ENCODE measurements at places on chromosomes 11 and 22.

GRCh38 chr11:63775191-63775590, 6.6 kb upstream of the ZFTA start:
- no peak for DNase-seq

- DNase-seq, result no peak
Measured at GRCh38 chr22:26134654-26135330, 34.5 kb upstream of the SEZ6L start.

- no peak for DNase-seq
Measured at GRCh38 chr22:35842954-35843353, 125.3 kb downstream of the APOL5 start.

DNA sequence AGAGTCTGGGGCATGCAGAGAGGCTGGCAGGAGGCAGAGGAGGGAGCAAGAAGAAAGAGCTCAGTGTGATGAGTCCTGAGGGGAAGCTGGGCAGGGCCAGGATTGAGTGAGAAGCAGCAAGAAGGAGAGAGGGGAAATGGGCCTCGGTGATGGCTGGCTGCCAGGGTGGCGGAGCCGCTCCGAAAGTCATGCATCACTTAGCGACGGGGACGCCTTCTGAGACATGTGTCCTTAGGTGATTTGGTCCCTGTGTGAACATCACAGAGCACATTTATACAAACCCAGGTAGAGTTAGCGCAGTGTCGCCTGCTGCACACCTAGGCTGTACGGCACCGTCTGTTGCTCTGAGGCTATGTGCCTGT, 15.1 kb downstream of the TBC1D22A start:
- peak; percentile 52 for DNase-seq

- DNase-seq, result peak; percentile 86
Measured at GRCh38 chr22:19431649-19432132, at the start of gene HIRA. HIRA (minus strand) TSS chr22:19431733; CDS start chr22:19431476, 257 bp downstream.

DNA sequence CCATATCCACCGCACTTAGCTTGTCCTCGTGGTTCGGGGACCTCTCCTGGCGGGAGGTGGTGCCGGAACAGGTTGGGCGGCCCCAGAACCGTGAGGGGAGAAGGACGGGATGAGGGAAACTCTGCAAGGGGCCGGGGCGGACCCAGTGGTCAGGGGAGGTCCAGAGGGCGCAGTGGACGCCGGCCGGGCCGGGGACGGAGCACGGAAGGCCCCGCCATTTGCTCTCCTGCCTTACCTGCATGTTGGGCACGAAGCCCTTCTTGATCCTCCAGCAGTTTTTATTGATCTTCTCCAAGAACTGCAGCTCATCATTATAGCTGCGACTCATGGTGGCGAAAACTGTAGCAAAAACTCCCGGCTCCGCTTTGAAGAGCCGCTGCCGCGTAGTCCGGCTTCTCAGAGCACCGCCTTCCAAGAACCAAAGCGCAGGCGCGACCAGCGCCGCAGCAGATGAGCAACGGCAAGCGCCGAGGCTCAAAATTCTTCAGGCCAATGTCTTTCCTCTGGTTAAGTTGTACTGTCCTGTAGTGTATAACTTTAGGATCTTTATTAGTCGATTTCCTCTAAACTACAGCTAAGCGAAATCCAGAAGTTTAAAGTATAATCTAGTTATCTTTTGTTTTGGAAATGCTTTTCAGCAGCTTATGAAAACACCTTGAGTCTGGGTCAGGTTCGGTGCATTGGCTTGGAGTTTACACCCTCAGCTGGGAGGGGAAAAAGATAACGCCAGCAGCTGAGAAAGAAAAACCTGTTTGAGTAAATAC, at the start of gene RTCB:
TSS of gene RTCB (minus strand) at position 419 of the 764 bp plus-strand sequence. CDS start at position 328, 91 bp downstream.
- DNase-seq, result peak; percentile 90

DNA sequence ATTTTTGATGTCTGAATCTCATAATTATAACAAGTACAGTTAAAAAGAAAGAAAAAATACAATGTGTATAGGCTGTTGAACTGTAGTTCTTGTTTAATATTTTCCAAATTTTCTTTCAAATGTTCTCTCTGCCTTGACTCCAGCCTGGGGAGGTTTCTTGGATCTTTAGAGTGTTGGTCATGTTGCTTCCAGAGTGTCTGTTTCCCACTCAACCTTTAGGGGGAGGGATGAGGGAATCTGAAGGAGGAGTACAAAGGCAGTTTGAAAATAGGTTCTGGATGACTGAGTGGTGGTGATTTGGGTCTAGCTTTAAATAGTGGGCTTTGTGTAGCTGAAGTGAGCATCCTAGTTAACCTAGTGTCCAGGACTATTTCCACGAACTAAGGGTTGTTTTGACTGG, 2.0 kb downstream of the CTNND1 start:
- DNase-seq, result no peak

DNA sequence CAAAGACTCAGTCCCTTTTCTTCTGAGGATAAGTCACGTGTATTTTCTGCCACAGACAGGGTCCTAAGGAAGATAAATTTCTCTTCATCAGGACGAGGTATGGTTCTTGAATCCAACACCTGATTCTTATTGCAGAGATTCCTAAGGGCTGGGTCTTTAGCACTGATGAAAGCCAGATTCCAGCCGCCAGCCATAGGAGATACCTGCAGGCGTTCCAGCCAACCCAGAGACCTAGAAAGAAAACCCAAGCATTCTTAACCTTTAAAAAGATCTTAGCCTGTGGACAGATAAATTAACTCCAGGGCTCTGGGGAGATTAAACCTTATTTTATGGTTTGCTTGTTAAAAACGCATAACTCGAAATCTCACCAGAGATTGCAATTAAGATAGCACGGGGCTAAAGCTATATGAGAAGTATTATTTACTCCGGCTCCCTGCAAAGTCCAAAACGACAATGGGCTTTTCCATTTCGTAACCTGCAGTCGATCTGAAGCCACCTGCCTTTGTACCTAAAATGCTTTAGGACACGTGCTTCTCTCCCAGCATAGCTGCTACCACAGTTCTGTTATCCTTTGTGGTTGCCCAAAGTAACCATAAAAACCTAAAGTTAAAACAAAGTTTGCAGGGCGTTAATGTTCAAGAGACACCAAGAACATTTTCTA, 104.5 kb downstream of the NXPE2 start:
- no peak for DNase-seq

DNA sequence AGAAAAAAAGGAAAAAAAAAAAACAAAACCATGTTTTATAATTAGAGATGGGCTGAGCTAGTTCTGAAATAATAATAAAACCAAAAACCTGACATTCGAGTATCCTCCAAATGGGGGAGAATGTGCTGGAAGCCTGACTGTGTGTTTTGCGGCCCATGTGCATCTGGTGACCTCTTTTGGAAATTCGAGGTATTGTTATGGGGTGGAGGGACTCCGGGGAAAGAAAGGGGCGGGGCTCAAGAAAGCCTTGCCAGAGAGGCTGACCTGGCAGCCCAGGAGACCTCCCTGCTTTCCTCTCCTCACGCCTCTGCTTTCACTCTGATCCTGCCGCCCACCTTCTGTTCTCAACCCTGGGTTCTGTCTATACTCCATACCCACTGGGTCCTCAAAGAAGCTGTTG, 72.9 kb downstream of the CTTN start:
- no peak for DNase-seq

GRCh38 chr11:35073691-35074419, 65.1 kb upstream of the CD44 start:
- DNase-seq, result no peak

DNA sequence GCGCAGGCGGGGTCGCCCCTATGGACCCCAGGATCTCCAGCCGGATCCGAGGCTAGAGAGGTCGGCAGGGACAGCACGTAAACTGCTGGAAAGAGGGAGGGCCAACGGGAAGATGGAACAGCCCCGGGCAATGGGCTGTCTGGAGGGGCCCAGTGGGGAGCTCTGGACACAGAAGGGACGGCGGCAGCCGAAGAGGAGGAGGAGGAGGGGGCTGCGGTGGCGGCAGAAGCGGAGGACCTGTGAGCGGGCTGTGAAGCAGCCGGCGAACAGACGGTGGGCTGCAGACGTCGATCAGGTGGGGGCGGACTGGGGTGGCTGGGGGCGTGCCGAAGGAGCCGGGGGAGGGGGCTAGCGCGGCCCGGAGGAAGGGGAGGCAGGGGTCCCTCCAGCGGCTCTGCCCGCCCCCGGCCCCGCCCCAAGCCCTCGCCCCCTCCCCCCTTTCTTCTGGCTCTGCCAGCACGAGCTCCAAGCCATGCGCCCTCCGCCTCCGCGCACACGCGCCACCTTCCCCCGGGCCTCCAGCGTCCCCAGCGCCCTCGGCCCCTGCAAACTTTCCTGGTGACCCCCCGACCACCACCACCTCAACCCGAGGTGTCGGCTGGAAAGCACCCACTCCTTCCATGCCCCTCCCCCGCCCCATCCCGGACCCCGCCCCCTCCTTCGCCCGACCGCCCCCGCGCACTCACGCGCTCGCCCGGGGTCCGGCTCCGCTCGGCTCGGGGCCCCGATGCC, 432 bp downstream of the TNKS1BP1 start:
- peak; percentile 19 for DNase-seq

GRCh38 chr11:103486604-103487003, 377.4 kb downstream of the DYNC2H1 start:
- DNase-seq, result no peak

GRCh38 chr22:22111267-22111751, 128.7 kb upstream of the TOP3B start:
- peak; percentile 64 for DNase-seq

- DNase-seq, result no peak
Measured at GRCh38 chr11:11186249-11186648, 166.8 kb downstream of the CSNK2A3 start.

- no peak for DNase-seq
Measured at GRCh38 chr22:20744456-20744855, 29.5 kb upstream of the SERPIND1 start.

DNA sequence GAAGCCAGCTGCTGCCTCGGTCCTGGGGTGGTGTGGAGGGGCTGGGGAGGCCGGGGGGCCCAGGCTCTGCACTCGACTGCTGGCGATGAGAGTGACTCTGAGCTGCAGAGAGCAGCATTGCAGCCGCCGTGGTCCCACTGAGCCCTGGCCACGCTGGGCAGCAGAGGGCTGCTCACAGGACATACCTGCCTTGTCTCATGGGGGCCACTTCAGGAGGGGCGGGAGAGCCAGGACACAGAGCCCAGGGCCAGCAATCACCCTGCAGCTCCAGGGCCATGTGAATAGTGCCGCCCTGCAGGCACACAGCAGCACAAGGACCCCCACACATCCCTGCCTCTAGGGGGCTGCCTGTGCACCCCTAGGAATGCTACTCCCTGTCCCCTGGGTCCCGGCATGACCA, 147.0 kb downstream of the CRYBB2 start:
- no peak for DNase-seq

GRCh38 chr11:73388265-73389133, 12.3 kb downstream of the RELT start:
- DNase-seq, result no peak

DNA sequence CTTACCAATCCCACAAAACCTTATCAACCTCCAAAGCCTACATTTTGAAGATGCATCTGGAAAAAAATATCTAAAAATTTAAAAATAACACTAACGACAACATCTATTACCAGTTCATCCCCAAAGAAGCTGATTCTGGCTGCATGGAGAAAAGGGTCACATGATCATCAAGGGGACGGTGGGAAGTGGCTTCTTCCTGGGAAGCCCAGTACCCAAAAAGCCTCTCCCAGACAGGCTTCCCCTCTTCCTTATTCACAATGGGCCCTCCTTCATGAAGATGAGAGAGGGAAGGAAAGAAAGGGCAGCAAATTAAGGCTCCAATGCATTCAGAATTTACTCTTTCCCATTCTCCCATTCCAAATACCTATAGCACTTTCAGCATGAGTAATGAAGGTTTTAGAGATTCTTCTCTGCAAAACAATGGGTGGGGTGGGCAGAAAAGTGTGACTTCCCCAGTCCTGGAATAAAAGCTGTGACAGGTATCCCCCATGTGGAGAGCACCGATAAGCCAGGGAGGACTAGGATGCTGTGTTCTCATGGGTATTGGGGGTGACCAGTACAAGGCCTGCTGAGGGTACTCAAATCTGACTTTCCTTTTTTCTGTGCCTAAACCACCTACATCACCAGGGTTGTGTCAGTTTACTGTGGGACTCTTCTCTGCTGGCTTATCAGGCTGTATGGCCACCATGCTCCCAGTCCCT, 88.2 kb downstream of the SIK3 start:
- DNase-seq, result no peak

DNA sequence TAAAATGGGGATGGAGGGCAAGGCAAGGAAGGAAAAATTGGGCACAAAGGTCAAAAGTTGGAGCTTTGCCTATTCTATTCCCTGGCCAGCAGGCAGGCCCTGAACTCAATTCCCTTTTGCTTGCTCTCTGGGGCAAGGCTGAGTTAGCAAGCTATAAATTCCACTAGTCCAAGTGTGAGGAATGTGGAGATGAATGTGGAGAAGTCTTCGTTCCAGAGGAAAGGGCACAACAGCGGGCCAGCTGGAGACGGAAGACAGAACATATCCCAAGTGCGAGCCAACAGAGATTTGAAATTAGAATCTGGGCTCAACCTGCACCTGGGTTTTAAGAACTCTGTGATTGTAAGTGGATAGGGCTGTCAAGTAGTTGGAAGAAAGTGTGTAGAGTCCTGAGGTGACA, 29.5 kb upstream of the FZD4 start:
- no peak for DNase-seq

GRCh38 chr22:20244691-20245576, 23.2 kb downstream of the RTN4R start:
- DNase-seq, result peak; percentile 18

DNA sequence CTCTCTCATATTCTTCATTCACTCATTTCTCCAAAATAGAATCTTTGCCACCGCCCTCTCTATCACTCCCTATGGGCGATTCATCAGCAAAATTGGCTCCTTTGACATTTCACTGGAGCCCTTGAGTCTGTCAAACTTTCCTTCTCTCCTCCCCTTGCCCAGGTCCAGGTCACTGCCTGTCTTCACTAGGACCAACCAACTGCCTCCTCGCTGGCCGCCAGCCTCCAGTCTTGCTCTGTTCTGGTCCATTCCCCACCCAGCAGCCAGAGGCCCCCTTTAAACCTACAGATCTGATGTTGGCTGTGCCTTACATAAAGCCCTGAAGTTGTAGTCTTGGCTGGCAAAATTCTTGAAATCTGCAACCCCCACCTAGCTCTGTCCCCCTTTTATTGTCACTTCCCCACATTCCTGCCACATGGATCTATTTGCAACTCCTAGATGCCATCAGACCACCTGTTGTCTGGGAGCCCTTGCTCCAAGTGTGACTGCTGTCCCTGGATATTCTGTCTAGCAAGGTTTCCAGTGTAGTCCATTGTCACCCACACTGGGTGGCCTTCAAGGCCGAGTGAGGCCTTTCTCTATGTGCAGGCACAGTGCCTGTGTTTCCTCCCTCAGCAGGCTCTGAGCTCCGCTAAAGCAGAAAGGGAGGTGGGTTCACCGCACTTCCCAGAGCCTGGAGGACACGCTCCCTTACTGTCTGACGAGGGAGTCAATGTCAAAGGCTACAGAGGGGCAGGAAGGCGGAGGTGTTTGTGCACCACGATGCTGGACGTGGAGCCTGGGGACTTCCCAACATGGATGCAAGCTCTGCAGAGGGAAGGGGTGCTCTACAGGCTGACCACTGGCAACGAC, 25.5 kb downstream of the MYEOV start:
- DNase-seq, result no peak

- DNase-seq, result peak; percentile 64
Measured at GRCh38 chr22:43230971-43231723, 44.2 kb upstream of the TTLL12 start.

GRCh38 chr11:118659953-118660680, 19.3 kb downstream of the TREH start:
- no peak for DNase-seq

GRCh38 chr11:21364866-21365624, 695.7 kb downstream of the NELL1 start:
- DNase-seq, result no peak
